A549 treated with RU486 at 1 μM for 4 hours (cell line): ENCODE measurements at places on chromosomes 5 and 9. TPM values are rescaled to one million over a fixed set of nuclear protein-coding genes. Genes with fewer than 3 reads are reported as not detected.

Gene CTNND2
- not detected in 5 replicates for total RNA-seq

Gene ZFP2
- total RNA-seq = not detected in 5 replicates

Gene PCDHA1
- total RNA-seq = 0.15 to 0.34 TPM (median 0.21 TPM) in 4 of 5 replicates, not detected in the other

Gene TPRN
- total RNA-seq = 5.1 to 10.4 TPM (median 8.8 TPM) in 5 replicates

Gene ST8SIA4
- total RNA-seq = 0.24 to 1.3 TPM (median 0.44 TPM) in 5 replicates

Gene STK32A
- 0.18 to 0.39 TPM (median 0.34 TPM) in 5 replicates for total RNA-seq

Gene LRRC70
- total RNA-seq = 0.11 to 0.59 TPM (median 0.21 TPM) in 3 of 5 replicates, not detected in the others

Gene HTR1A
- not detected in 5 replicates for total RNA-seq

Gene TIFAB
- total RNA-seq = not detected in 5 replicates

Gene TAF11L5
- not detected in 5 replicates for total RNA-seq

Gene QRFP
- total RNA-seq = not detected in 5 replicates

Gene CENPK
- total RNA-seq = 14.3 to 41.1 TPM (median 32.9 TPM) in 5 replicates

Gene CSF1R
- 0.05 to 0.33 TPM (median 0.21 TPM) in 4 of 5 replicates, not detected in the other for total RNA-seq

Gene KLHL3
- total RNA-seq = 0.14 to 0.39 TPM (median 0.18 TPM) in 5 replicates

Gene EIF4EBP3
- 0.54 to 4.1 TPM (median 2.0 TPM) in 5 replicates for total RNA-seq

Gene CARTPT
- not detected in 5 replicates for total RNA-seq

Gene FAM13B
- total RNA-seq = 10.9 to 15.6 TPM (median 12.6 TPM) in 5 replicates

Gene SAPCD2
- total RNA-seq = 14.0 to 28.0 TPM (median 25.8 TPM) in 5 replicates

Gene TOR4A
- total RNA-seq = 18.6 to 30.7 TPM (median 27.4 TPM) in 5 replicates

Gene SPINK7
- not detected in 5 replicates for total RNA-seq

Gene RASEF
- total RNA-seq = 6.8 to 9.7 TPM (median 9.6 TPM) in 5 replicates
